Endothelial cell of umbilical vein (primary cell): ENCODE measurements at places on chromosomes 16 and 17.
A peak's percentile ranks its signal among the peaks of the same experiment; 100 is the strongest.

DNA sequence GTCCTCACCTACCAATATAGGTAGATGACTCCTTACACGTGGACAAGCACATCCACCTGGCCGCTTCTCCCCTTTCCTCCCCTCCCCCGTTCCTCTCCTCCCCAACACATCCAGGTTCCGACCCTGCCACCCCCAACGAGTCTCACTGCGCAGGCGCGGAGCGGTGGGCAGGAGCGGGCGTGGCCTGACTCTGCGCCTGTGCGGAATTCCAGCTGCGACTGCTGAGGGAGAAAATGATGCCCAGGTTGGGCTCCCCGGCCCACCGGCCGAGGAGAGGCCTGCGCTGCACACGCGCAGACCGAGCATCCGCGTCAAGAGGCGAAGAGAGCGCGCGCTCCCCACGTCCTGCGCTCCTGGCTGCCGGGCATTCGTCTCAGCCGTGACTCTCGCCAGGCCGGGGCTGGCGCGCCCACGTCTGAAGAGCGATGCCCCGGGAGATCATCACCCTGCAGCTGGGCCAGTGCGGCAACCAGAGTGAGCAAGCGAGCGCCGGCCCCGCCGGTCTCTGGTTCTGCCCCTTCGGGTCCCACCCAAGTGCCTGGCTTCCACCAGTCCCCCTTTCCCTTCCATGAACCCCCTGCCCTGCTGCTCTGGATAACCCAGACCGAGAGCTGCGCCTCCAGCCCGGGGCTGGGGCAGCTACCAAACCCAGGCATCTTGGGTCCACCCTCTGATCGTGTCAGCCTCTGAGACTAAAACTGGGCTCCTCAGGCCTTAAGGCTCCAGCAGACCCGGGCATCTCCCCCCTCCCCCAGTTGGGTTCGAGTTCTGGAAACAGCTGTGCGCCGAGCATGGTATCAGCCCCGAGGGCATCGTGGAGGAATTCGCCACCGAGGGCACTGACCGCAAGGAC lies at the start of gene TUBG2:
TUBG2 (plus strand) TSS at position 206 of the 853 bp plus-strand sequence; CDS start at position 426, 220 bp downstream.
- no peaks in the 10 kb centered on the region for H3K36me3 ChIP-seq
- DNase-seq, result peak; percentile 92
- no peaks in the 10 kb centered on the region for H3K27me3 ChIP-seq
- H3K4me3 ChIP-seq, result peak within 1 kb of the TSS; percentile 2
- H3K4me1 ChIP-seq, result peaks cover 17% of the 10 kb centered on the region

GRCh38 chr16:48347191-48347865 lies 37.9 kb downstream of the SIAH1 start:
- H3K36me3 ChIP-seq, result peaks cover 5% of the 10 kb centered on the region
- no peak for DNase-seq
- no peaks in the 10 kb centered on the region for H3K4me1 ChIP-seq
- H3K27ac ChIP-seq, result no peak overlapping the region
- no peaks in the 10 kb centered on the region for H3K27me3 ChIP-seq

GRCh38 chr17:82241926-82242697 lies 13.3 kb downstream of the SLC16A3 start:
- no peak overlapping the region for H3K4me3 ChIP-seq
- peaks cover 17% of the 10 kb centered on the region for H3K36me3 ChIP-seq
- peaks cover 30% of the 10 kb centered on the region for H3K4me1 ChIP-seq
- H3K27me3 ChIP-seq, result no peaks in the 10 kb centered on the region
- no peak for DNase-seq
- H3K27ac ChIP-seq, result peak overlapping the region; percentile 48

GRCh38 chr16:2817340-2818271 lies 569 bp downstream of the PRSS21 start:
- no peak overlapping the region for H3K27ac ChIP-seq
- DNase-seq, result no peak
- no peaks in the 10 kb centered on the region for H3K36me3 ChIP-seq
- H3K27me3 ChIP-seq, result no peaks in the 10 kb centered on the region

DNA sequence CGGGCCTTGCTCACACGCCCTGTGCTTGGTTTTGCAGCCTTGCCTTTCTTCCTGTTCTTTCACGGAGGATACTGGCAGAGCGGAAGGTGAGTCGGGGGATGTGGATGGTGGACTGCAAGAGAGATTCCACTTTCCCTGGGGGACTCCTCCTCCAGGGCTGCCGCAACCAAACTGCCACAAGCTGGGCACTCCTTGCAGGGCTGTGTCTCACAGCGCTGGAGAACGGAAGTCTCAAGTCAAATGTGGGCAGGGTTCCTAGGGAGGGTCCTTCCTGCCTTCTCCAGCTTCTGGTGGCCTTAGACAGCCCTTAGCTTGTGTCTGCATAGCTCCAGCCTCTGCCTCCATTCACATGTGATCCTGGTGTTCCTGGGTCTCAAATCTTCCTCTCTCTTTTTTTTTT lies 11.4 kb upstream of the BIRC5 start:
- H3K27ac ChIP-seq, result no peak overlapping the region
- no peak overlapping the region for H3K4me3 ChIP-seq
- H3K27me3 ChIP-seq, result no peaks in the 10 kb centered on the region
- H3K4me1 ChIP-seq, result peaks cover 5% of the 10 kb centered on the region

- no peaks in the 10 kb centered on the region for H3K36me3 ChIP-seq
- peaks cover 11% of the 10 kb centered on the region for H3K4me1 ChIP-seq
- H3K27ac ChIP-seq, result no peak overlapping the region
- H3K27me3 ChIP-seq, result no peaks in the 10 kb centered on the region
- DNase-seq, result no peak
Observed at GRCh38 chr17:27389542-27390140, 66.6 kb upstream of the KSR1 start.

DNA sequence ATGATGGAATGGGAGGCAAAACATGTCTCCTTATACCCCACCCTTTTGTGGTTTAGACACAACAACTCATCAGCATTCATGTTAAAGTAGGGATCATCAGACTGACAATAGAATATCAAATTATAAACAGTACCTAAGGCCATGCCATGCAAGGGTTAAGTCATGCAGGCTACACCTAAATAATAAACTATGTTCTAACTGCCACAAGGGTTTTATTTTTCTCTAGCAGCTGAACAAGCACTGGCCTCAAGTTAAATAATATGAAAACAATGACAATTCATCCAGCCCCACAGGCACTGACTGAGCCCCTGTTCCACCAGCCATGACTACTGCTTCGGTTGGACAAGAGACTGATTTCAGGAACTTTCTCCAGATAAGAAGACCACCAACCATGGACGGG lies 164.5 kb upstream of the PIRT start:
- no peak overlapping the region for H3K4me3 ChIP-seq
- no peaks in the 10 kb centered on the region for H3K36me3 ChIP-seq
- no peaks in the 10 kb centered on the region for H3K27me3 ChIP-seq
- no peaks in the 10 kb centered on the region for H3K4me1 ChIP-seq
- H3K27ac ChIP-seq, result no peak overlapping the region

DNA sequence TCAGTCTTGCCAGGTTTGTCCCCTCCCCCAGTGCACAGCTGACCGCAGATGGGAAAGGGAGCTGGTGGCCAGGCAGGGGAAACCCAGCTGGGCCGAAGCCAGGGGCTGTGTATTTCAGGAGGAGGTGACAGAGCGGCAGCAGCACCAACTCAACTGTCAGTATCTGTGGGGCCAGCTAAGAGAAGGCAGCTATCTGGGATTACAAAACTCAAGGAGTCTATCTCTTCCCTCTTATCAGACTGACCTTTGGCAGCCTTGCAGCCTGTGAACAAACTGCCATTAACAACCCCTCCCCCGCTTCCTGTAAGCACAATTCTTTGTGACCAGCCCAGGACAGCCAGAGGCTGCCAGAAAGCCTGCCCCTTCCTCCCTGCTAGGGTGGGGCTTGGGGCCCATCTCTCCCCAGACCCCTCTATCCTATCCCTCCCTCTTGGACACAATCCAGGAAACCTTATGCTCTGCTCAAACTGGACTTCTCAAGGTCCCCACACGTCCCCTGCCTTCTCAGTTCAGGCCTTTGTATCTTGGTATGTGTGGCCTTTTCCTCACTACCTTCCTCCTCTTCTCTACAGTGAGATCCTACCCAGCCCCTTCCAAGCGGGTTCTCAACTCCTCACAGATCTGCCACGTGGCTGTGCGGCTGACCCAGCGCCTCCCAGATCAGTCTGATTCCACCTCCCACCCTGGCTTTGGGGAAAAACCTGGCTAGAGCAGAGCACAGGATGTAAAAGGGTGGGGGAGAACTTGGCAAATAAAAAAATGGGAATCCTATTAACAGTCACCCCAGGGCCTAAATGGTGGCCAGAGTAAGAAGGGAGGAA lies 10.5 kb downstream of the ST3GAL2 start:
- peaks cover 4% of the 10 kb centered on the region for H3K36me3 ChIP-seq
- H3K4me1 ChIP-seq, result peaks cover 54% of the 10 kb centered on the region
- H3K27ac ChIP-seq, result peak overlapping the region; percentile 86
- no peak overlapping the region for H3K4me3 ChIP-seq
- DNase-seq, result peak; percentile 96

DNA sequence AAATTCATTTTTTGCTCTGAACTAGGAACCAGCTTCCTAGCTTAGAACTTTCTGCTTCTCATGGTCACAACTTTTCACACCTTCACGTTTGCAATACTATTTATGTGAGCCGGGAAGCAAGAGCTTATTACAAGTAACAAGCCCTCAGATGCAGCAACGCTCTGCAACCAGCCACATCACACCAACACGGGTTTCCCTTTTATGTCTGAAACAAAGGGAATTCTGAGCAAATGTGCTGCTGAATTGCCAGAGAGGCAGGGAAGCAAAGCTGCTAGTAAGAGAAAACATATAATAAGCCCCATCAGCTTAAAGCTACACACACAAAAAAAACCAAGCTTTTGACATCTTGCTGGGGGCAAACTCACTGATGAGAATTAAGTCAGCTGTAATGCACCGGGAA lies 122.2 kb downstream of the SLC39A11 start:
- H3K27me3 ChIP-seq, result no peaks in the 10 kb centered on the region
- H3K4me3 ChIP-seq, result no peak overlapping the region
- H3K27ac ChIP-seq, result no peak overlapping the region
- DNase-seq, result no peak
- no peaks in the 10 kb centered on the region for H3K36me3 ChIP-seq

DNA sequence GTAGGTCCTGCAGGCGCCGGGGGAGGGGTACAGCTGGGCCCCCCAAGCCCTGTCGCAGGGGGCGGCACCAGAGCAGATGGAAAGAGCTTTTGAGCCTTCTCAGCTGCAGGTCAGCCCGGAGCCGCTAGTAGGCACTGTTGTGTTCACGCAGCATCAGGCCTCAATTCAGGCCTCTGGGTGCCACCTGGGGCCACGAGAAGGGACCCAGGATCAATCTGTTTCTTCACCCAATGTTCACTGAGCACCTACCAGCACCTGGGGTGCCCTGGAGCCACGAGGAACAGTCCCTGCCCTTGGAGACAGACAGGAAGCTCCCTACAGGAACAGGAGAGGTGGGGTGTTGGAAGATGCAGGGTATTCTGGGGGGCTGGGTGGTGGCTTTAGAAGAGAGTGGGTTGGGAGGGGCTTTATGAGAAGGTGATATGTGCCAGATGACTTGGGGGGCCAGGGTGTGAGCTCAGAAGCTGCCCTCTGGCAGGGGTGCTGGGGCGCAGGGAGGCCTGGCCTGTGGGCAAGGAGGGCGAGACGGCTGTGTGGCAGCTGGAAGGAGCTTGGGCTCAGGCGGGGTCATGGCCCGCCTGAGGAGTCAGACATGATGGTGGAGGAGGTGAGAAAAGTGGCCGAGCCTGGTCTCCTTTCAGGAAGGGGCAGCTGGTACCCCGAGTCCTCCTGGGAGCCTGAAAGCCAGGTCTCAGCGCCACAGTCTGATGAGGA lies 121.9 kb upstream of the GSE1 start:
- DNase-seq, result no peak
- H3K27ac ChIP-seq, result no peak overlapping the region
- H3K4me1 ChIP-seq, result no peaks in the 10 kb centered on the region
- H3K36me3 ChIP-seq, result no peaks in the 10 kb centered on the region

- no peak for DNase-seq
- H3K27ac ChIP-seq, result no peak overlapping the region
- no peaks in the 10 kb centered on the region for H3K27me3 ChIP-seq
- no peaks in the 10 kb centered on the region for H3K4me1 ChIP-seq
- no peaks in the 10 kb centered on the region for H3K36me3 ChIP-seq
- H3K4me3 ChIP-seq, result no peak overlapping the region
Observed at GRCh38 chr16:13289515-13289914, 388.1 kb downstream of the SHISA9 start.

DNA sequence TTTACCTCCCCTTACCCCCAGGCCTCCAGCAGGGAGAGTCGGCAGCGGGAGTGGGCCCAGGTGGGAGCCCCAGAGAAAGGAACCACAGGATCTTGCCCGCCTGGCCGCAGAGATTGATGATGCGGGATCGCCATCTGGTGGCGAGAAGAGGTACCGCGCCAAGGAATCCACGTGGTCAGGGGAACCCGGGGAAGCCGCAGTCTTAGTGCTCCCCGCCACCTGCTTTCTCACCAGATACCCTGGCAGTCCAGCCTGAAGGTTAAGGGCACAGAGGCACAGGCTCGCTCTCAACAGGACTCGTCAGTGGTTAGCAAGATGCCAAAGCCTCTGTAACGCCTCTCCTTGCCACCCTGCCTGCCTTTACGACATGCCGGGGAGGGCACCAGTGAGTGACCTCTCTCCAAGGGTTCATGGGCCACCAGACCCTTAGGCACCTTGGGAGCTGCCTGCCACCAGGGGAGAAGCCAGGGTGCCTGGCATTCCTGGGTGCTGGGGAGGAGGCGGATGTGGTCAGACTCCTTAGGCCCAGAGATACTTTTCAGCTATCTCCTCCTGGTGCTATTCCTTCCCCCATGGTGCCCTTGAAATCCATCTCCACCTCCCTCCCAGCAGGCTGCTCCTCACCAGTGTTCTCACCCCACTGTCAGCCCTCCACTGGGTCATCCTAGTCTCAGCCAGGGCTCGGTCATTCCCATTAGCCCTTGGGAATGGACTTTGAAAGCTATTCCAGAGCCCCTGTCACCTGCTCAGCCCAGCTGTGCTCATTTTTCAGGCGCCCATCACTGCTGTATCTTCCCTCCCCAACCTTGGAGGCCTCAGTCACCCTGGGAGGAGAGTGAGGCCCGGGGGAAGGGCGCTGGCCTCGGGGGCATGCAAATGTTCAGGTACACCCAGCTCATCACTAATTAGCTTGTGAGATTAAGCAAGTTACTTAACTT lies 5.5 kb upstream of the RHBDF2 start:
- peak; percentile 71 for DNase-seq
- H3K27me3 ChIP-seq, result no peaks in the 10 kb centered on the region
- no peak overlapping the region for H3K27ac ChIP-seq
- no peaks in the 10 kb centered on the region for H3K4me1 ChIP-seq

DNA sequence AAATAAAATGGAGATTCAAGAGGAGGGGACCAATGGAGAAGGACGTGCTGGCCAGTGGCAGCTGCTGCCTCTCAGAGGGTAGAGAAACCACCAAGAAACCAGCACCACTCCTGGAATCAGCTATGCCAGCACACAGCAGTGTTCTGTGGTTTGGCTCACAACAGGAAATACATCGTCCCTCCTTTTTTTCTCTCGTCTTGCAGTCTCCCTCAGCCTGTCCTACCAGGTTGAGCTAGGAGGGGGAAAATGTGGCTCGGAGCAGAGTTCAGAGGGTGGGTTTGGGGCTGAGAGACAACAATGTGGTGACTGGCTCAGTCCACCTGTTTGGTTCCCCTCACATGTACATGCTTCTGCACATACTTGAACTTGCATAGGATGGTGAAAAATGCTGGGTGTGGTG lies 19.9 kb upstream of the SLC16A5 start:
- H3K27me3 ChIP-seq, result no peaks in the 10 kb centered on the region
- H3K36me3 ChIP-seq, result peaks cover 16% of the 10 kb centered on the region
- DNase-seq, result no peak
- H3K4me3 ChIP-seq, result no peak overlapping the region
